Renal cortex interstitium (tissue), 15 donors: ENCODE measurements at places on chromosomes 6 and 20.

DNA sequence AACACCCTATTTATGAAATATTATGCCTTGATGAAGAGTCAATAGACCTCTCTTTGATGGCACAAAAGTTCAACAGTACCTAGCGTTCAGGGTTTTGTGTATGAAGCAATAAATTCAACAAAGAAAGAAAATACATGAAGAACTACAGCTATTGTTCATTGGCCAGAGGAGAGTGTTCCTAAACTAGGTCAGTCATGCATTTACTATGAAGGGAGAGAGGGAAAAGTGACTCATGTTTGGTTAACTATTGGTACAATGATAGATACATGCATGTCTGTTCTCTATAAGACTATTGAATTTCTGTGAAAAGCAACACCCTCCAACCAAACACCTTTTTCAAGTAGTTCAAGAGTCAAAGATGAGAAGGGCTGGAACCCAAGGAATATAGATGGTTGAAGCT lies 50.7 kb downstream of the CLIC5 start:
- no peak for DNase-seq

DNA sequence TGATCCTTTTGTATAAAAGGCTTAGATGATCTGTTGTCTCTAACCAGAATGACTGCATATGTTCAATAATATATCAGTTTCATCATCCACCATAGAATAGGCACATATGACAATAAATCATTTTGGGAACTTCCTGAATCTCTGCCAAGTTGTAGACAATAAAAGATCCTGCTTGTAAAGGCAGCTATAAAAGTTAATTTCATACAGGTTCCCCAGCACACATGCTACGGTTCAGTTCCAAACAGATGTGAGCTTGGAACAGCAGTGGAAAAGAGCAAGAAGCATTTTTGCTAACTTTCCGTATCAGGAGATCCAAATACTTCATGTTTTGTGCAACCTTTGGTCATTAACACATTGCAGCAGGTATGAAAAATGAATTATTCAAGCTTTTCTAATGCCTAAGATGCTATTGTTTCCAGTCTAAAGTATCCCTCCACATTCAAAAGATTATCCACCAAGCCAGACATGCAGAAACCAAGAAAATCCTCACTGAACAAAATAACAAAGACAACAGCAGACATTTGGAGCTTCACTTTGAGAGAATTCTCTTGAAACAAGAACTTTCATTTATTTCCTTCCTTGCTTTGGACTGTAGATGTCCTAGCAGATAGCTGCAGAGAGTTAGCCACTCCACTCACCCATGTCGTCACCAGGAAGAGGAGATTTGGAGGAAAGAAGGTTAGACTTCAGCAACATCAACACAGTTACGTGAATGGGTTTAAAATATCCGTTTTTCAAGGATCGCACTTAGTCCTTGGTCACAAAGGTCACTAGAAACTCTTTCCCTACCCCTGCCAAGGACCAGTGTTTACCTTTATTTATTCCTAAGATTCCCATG lies 453.5 kb upstream of the JARID2 start:
- DNase-seq, result no peak

- no peak for DNase-seq
These were observed 154.6 kb upstream of the VGLL2 start for GRCh38 chr6:117110737-117111136.

GRCh38 chr20:58593880-58594638 lies 57.0 kb upstream of the STX16 start:
- no peak for DNase-seq

GRCh38 chr6:3522561-3523260 lies 65.9 kb upstream of the SLC22A23 start:
- DNase-seq, result no peak

- no peak for DNase-seq
These were observed at the start of gene COL11A2 for GRCh38 chr6:33192105-33192646. TSS of gene COL11A2 (minus strand) at chr6:33192467. CDS start at chr6:33192240, 227 bp downstream.

GRCh38 chr20:13515291-13515690 lies 123.4 kb downstream of the TASP1 start:
- no peak for DNase-seq

- no peak for DNase-seq
These were observed 160.4 kb downstream of the RALGAPA2 start for GRCh38 chr20:20552076-20552475.

DNA sequence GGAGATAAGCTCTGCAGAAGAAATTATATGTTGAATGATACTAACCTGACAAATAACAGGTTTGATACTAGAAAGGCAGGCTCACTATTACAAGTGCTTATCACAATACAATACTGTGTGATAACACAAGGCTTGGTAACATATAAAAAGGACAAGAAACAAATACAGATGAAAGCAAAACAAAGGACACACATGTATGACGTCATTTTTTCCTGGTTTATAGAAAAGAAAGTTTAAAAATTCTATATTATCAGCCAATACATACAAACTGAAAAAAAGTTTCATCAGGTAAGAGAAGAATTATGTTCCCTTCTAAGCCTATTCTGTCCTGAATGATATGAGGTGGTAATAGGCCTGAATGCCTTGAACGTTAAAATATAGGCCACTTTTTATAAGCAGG lies 32.3 kb upstream of the MCM9 start:
- no peak for DNase-seq
